ENCODE measurements at places on chromosomes 1 and 21.

GRCh38 chr1:225437710-225438437 is 10.0 kb upstream of the LBR start:
- no peak for DNase-seq

DNA sequence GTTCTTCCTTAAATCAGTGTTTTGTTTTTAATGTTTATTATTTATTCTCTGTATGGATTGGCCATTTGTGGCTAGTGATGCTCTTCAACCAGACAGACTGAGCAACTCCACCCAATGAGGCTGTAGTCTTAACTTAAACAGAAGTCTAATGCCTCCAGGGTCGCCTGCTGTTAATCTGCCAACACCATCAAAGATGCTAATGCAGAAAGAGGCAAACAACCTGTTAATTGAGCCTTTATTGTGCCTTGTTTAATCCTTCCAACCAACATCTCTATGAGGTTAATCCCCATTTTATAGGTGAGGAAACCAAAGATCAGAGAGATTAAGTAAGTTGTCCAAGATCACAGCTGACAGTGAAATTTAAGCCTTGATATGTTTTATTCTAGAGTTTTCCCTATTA is 79.4 kb upstream of the SSX2IP start:
- no peak for DNase-seq

DNA sequence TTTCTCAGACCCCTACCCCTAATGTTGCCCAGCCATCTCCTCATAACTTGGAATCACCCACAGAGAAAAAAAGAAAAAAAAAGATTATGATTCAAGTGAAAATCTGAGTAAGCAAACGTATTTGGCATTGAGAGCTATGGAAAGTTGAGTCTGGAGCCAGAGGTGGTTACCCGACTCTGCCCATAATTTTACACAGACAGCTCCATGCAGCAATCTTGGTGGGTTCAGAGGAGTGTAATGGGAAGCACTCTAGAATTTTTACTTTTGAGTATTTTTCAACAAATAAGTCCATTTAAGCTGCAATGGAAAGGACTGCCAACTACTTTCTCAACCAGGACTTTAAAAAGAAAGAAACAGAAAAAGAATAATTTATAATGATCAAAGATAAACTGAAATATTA is 62.7 kb downstream of the ZC3H11B start:
- no peak for DNase-seq

DNA sequence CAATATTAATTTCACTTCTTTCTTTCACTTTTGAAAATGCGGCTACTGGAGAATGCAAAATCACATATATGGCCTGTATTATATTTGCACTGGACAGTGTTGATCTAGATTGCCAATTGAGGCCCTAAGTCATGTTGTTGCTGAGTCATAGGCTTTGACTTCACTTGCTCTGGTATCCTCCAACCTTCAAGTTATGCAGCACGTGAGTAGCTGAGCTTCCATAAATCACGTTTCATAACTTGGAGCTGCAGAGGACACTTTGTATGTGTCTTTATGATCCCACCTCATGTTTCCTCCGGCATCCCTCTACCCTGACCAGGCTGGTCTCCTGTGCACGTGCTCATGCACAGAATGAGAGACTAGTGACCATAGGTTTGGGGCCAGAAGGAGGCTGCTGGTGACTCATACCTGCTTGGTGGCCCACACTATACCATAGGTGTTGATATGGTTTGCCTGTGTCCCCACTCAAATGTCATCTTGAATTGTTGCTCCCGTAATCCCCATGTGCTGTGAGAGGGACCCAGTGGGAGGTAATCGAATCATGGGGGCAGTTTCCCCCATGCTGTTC is 103.0 kb upstream of the TSPAN2 start:
- no peak for DNase-seq

DNA sequence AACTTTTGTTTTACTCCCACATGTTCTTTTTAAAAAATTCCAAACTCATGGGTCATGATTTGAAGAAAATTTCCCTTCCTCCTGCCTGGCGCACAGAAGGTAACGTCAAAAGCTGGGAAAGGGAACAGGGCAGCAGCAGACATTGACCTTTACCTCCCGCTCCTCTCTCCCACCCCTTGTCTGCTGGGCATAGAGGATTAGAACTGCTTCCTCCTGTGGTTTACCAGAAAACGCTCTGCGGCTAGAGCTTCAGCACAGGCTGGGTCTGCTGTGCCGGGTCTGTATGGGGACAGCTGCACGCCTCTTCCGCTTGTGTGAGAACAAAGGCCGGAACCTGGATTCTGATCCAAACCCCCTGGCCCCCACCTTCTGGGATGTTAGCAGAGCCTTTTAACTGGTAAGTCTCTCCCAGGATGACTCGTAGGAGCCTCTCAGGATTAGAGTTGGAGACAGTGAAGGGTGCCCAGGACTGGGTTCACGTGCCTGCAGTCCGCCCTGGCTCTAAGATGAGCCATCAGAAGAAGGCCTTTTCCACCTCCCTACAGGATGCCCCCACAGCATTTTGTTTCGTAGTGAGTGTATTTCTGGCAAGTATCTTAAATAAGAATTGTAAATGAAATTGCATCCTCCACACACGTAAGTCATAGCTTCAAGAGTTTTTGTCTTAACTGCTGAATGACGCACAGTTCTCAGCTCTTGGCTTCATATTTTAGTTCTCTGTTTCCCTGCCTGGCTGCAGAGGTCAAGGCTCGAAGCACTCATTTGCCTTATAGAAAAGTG is 5.2 kb downstream of the H6PD start:
- no peak for DNase-seq

- no peak for DNase-seq
These were observed 43.0 kb upstream of the RGL1 start for GRCh38 chr1:183761871-183762270.

DNA sequence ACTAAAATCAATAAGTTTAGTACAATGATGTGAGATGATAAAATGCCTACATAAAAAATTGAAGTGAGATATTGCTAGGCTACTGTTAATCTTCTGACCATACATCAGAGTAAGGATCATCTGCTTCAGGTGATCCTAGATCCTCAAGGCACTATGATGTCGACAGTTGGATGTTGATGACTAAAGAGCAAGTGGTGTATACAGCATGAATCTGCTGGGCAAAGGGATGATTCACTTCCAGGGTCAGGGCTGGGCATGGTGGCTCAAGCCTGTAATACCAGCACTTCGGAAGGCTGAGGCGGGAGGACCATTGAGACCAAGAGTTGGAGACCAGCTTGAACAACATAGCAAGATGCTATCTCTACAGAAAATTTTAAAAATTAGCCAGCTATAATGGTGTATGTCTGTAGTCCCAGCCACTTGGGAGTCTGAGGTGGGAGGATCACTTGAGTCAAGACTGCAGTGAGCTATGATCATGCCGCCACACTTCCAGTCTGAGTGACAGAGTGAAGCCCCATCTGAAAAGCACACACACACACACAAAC is 24.6 kb downstream of the NUF2 start:
- DNase-seq = no peak

- DNase-seq = no peak
These were observed 210.6 kb upstream of the HOOK1 start for GRCh38 chr1:59604191-59604590.

- DNase-seq = no peak
These were observed 25.6 kb downstream of the UBE2T start for GRCh38 chr1:202316186-202316585.

DNA sequence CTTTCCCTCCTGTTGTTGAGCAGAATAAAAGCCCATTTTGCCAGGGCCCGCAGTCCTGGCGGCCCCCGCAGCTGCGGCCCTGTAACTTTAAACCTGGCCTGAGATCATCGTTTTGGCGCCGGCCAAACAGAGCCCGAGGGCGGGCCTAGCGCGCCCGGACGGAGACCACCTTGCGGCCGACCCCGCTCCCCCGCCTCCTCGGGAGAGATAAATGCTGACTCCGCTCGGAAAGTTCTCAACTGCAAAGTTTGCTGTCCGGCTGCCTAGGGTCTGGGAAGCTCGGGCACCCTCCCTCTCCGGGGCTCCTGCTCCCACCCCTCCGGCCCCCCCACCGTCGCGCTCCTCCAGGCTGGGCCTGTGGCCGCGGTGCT is at the start of gene PDPN:
TSS of gene PDPN (plus strand) at position 238 of the 371 bp plus-strand sequence. CDS start 202 bp downstream, outside the sequence.
- DNase-seq = no peak

DNA sequence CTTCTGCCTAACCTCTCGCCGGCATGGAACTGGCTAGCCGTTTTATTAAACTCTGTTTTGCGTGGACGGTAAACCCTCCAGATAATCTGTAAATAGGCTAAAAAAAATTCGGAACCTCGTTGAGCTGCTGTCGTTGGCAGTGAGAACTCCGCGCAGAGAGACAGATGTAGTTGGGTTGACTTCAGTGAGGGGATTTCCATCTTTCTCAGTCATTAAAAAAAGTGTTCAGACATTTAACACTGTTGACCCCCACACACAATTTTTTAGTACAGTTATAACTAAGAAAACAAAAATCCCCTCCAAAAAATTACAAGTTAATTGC is 464 bp downstream of the PARK7 start:
- no peak for DNase-seq

DNA sequence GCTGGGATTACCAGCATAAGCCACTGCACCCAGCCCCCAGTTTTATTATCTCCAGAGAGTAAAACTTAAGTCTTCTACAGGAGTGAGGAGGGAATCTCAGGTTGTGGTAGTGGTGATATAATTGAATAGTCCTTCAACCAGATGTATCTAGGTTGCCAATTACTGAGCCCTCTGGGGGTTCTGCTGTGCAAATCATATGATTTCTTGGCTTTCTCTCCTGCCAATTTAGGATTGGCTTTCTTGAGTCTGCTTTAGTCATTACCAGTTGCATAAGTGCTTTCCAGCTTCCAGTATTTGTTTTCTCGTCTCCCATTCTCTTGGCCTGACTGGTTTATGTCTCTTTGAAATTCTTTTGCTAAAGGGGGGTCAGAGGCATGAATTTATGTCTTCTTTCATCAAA is 11.1 kb downstream of the CPT2 start:
- no peak for DNase-seq

GRCh38 chr1:9486466-9487140 is 52.7 kb upstream of the SLC25A33 start:
- no peak for DNase-seq

- DNase-seq = no peak
These were observed 52.4 kb downstream of the SAMSN1 start for GRCh38 chr21:14493731-14494130.

- DNase-seq = no peak
These were observed 60.6 kb upstream of the LAMC2 start for GRCh38 chr1:183125279-183125999.

- DNase-seq = peak; percentile 72
These were observed 537.3 kb upstream of the PLXNA2 start for GRCh38 chr1:208781391-208782045.

DNA sequence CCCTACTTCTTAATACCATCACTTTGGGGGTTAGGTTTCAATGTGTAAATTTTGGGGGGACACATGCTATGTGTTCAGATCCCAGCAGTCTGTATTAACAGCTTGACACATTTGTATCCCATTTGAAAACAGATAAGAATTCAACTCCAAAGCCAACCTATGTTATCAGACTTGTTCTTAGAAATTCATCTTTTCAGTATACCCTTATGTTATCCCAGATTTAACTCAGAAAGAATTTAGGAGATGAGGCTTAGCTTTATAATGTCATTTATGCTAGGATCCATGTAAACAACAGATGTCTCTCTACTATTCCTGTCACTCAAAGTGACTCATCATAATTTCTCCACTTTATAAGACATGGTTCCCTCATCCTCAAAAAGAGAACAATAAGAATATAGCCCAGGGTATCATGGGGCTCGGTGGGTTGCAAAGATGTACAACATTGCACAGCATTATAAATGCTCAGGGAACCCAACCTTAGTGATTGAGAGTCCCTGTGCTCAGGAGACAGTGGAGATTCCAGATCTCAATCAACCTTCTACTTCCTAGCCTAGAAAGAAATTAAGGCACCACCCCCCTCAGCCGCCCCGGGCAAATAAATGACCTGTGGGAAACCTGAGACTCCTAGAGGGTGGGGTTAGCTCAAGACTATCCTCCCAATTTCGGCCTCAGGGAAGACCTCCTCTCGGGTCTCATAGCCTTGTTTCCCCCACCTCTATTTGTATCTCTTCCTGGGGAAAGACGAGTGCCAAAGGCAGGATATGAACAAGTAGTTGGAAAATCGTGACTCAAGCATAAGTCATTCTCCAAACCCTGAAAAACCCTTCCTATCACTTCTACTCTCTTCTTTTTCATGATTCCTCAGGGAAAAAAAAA is 265.1 kb upstream of the CAMK1G start:
- DNase-seq = no peak

GRCh38 chr1:56199061-56199460 is 380.3 kb downstream of the PLPP3 start:
- no peak for DNase-seq

- no peak for DNase-seq
These were observed 33.4 kb upstream of the CITED4 start for GRCh38 chr1:40895601-40896000.

GRCh38 chr1:27592232-27592930 is 11.6 kb downstream of the AHDC1 start:
- DNase-seq = no peak

- DNase-seq = no peak
These were observed 29.4 kb upstream of the VASH2 start for GRCh38 chr1:212920896-212921295.

DNA sequence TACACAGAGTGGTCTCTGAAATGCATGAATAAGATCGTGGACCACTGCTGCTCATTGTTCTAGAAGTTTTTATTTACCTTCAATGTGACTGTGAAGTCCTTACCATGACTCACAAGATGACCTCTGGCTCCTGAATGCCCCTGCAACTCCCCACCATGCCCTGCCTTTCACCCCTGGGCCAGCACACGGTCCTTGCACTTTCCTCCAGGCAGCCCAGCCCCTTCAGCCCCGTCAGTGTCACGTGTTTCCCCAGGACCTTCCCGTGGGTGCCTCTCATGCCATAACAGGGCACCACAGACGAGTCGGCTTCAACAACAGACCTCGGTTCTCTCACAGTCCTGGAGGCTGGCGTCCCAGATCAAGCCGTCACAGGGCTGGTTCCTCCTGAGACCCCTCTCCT is 62.1 kb downstream of the B3GALT5 start:
- no peak for DNase-seq

- DNase-seq = no peak
These were observed 55.7 kb upstream of the EFHD2 start for GRCh38 chr1:15353839-15354579.

DNA sequence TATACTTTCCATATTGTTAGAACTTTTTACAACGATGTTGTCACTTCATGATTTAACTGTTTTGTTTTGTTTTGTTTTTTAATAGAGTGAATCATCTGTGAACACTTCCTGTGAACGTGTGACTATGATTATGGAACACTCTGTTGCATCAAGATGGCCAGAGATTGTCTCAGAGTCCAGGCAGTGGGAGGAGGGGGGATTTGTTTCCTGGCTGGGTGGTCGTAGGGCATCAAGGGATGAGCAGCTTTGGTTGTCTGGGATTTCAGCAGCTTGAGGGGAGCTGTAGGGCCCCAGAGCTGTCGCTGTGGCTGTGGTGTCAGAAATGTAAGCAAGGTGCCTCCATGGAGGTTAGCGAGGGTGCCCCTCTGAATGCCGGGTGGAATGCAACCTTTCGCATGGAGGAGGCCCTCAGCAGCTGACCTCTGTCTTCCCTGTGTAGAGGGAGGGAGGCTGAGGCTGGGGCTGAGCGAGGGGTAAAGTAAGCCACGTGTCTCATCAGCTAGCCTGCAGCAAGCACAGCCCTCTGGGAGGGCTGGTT is 21.4 kb downstream of the NEK2 start:
- DNase-seq = no peak

Measured in NCI-H187 treated with DMSO at 0.1 percent for 48 hours (cell line).